ENCODE measurements at places on chromosomes 2 and 18.

- no peak for DNase-seq
Measured at GRCh38 chr2:28956415-28956826, 24.7 kb upstream of the TOGARAM2 start.

DNA sequence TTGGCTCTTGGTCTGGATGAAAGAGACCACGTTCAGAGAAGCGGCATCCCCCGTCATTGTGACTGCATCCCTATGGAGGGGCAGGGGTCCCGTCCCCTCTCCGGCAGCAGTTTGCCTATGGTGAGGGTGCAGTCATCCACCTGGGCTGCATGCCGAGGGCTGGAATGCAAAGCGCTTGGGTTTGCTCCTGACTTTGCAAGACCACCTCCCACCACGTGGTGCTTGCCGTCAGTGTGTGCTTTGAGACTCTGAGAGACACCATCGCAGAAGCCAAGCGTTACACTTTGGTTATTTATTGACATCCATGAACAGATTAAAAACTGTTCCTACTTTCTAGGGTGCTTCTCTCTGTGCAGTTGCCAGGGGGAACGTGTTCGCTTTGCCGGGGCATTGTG is 59.5 kb downstream of the SH3RF3 start:
- DNase-seq: no peak

- no peak for DNase-seq
Measured at GRCh38 chr2:239119346-239120126, 271.7 kb downstream of the TWIST2 start.

- DNase-seq: no peak
Measured at GRCh38 chr2:171540437-171540836, 18.2 kb downstream of the CYBRD1 start.

GRCh38 chr2:22867973-22868372 is 517.0 kb upstream of the KLHL29 start:
- DNase-seq: no peak

All from stimulated activated CD8-positive, alpha-beta memory T cell treated with anti-CD3 and anti-CD28 coated beads, Interleukin-15, amount 100 ng/mL, for 24 hours (primary cell).